ENCODE measurements at places on chromosomes 11 and 22.

- DNase-seq, result no peak
Measured at GRCh38 chr11:84316866-84317555, 1030.8 kb upstream of the CCDC90B start.

DNA sequence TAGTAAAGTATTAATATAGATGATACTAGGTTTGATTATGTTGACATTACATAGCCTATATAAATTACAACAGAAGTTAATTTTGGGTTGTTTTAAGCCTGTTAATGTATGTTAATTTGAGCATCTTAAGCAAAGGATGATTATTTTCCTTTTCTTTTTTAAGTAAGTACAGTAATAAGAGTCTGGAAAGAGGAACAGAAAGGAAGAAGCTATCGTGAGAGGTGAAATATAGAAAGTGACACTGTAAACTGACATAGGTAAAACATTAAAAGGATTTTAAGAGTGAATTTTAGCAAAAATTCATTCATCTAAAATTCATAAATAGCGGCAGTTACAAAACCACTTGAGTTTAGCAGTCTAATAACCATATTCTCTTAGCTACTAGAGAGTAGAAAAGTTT lies 45.5 kb downstream of the FAR1 start:
- no peak for DNase-seq

DNA sequence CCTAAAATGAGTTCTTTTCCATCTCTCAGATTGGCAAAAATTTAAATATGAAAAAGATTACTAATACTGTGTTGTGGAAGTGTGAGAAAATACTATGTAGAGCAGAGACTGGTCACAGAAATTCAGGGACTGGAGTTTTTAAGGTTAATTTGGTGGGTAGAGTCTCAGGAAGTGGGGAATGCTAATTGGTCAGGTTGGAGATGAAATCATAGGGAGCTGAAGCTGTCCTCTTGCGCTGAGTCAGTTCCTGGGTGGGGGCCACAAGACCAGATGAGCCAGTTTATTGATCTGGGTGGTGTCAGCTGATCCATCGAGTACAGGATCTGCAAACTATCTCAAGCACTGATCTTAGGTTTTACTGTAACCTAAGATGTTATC lies 29.4 kb upstream of the TMEM86A start:
- no peak for DNase-seq

DNA sequence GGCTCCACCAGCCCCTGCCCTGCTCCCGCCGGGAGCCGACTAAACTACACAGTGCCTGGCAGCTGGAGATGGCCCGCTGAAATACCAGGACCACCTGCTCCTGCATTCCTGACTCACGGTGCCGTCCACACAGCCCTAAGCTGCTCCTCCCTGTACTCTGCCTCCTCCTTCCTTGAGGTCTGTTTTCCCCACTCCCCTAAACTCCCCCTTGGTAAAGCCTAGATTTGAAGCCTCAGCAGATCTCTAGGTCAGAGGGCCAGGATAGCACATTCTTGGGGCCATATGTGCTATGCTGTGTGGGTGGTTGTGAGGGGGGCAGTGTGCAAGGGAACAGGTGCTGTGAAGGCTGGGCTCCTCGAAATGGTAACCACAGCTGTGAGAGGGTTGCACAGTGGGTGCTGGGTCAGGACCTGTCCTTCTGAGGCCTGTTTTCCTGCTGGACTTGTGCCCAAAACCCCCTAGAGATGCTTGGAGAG lies 9.7 kb downstream of the LRFN4 start:
- DNase-seq, result no peak

DNA sequence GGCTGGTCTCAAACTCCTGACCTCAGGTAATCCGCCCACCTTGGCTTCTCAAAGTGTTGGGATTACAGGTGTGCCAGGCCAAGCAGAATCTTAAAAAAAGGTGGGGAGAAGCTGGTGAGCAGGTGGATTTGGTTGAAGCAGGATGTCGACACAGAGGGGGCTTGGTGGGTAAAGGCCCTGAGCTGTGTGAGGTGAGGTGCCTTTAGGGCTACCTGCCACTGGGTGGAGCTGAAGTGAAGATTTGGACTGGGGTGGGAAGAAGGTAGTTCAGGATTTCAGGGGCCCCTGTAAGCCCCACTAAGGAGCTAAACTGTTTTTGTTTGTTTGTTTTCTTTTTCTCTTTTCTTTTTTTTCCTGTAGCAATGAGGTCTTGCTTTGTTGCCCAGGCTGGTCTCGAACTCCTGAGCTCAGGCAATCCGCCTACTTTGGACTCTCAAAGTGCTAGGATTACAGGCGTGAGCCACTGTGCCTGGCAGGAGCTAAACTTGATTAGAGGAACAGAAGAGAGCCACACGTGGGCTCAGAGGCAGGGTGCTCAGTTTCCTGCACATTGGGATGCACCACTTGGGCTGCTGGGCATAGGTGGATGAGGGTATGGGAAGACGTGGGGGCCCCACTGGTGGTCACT lies 6.0 kb downstream of the P2RX6 start:
- DNase-seq, result no peak

DNA sequence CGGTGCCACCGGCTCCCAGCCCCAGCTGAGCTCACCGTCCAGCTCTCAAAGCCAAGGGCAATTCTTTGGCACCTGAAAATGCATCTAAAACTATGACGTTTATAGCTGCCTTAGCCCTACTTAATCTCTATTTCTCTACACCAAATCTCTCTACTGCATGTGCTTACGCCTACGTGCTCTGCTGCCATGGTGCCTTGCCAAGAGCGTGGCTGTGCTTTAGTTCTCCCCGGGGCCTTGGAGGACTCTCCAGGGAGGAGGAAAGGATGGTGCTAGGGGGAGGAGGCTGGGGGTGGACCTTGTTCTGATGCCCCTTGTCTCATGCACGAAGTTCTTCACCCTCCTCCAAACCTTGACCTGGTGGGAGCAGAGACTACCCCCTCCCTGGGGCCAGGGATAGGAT lies 9.0 kb upstream of the BID start:
- no peak for DNase-seq

- no peak for DNase-seq
Measured at GRCh38 chr11:61688365-61689163, 8.4 kb downstream of the DAGLA start.

GRCh38 chr11:77136074-77136473 lies 8.0 kb downstream of the MYO7A start:
- no peak for DNase-seq

DNA sequence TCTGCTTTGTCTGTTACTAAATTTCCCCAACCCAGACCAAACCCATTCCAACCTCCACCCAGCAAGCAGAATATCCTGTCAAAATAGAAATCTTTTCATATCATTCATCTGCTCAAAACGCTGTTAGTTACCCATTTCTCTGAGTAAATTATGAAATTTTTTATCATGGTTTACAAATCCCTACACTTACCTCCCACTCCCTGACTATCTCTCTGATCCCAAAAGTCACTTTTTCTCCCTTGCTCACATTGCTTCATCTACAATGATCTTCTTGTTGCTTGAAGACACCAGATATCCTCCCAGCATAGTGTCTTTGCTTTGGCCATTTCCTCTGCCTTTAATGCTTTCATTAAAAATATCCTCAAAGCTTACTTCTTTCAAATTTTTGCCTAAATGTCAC lies 195.5 kb upstream of the CTSC start:
- no peak for DNase-seq

DNA sequence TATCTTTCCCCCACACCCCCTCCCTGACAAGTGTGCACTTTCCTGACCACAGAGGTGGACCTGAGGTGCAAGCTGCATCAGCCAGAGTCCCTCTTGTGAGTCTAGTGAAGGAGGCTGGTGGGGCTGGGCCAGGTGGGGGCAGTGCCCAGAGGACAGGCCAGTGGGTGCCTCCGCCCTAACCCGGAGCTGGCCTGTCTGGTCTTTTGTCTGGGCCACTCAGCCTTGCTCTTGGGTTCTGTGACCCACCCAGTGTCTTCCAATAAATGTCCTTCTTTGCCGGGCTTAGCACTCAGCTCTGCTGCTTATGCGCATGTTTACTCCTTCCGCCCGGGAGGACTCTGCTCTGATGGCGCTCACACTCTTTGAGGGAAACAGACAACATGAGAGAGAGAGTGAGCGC lies 526.2 kb downstream of the TBC1D22A start:
- DNase-seq, result no peak

- no peak for DNase-seq
Measured at GRCh38 chr11:40104941-40105550, 1354.4 kb downstream of the LRRC4C start.

DNA sequence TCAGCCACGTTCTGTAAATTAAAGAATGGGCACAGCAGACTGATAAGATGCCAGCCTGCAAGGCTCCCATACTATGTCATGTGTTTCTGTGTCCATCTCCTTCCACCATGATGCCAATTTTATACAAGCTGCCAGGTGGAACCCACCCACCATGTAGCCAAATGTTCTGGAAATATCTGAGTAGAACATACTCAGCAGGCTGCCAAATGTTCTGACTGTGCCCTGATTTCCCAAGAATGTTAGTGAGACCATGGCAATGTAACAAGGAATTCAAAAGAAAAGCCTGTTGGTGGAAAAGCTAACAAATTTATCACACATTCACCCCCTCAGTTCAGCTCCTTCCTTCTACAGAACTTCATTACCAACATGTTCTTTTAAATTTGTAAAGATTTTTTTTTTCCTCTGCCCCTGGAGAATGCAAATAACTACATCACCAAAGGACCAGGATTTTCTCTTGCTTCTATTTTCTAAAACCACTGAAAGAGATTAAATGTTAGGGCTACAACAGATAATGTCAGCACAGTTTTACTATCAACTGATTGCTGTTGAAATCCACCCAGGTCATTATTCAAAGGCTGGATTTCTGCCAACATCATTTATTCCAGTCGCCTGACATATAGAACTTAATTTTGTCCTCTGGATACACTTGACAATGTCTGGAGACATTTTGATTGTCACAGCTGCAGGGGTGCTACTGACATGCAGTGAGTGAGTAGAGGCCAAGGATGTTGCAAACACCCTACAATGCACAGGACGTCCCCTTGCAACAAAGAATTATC lies 3.1 kb downstream of the DMC1 start:
- no peak for DNase-seq

DNA sequence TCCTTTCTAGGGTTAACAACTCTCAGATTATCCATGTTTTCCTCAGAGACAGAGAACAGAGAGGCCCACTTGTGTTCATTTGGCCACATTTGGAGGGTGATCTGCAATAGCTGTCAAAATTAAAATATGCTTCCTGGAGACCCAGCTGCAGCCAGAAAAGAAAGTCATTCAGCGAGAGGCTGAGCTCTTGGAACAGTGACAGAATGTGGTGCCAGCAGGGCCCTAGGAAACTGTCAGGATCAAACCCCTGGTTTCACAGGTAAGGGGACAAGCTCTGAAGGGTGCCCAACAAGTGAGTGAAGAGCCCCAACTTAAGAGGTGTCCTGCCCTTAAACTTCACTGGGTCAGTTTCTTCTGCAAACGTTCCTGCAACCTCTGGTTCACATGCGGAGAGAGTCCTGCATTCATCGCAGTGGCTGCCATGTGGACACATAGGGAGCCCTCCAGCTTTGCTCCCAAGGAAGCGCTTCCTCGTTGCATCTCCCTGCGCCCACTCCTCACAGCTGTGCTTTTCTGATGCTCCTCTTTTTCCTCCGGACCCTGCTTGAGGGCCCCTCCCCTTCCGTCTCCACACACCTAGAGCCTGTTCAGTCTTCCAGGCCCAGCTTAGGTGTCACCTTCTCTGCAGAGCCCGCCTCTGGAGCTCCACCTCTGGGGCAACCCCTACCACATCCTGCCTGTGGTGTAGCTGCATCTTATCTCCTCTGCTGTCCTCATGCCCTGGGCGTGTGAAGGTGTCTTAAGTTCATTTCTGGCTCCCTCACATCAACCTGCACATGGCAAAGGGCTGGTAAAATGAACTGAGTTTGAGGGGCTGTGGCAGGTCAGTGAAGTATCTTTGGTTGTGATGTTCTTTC lies 3.9 kb downstream of the UCP3 start:
- peak; percentile 59 for DNase-seq

DNA sequence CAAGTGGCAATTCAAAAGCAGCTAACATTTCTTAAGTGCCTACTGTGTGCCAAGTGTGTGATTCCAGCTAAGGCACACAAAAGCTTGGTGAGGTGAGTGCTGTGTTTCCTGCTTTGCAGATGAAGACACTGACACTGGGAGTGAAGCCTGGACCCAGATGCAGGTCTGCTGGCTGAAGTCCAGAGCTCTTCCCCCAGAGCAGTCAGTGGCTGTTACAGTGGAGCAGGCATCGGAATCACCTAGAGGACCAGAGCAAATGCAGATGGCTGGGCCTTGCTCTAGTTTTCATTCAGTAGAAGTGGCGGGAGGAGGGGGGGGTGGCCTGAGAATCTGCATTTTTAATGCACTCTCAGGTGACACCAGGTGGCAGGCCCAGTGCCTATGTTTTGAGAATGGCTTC lies 342.3 kb downstream of the CADM1 start:
- no peak for DNase-seq

- no peak for DNase-seq
Measured at GRCh38 chr22:36831206-36831605, 14.4 kb upstream of the PVALB start.

GRCh38 chr22:46826438-46827135 lies 64.1 kb downstream of the TBC1D22A start:
- DNase-seq, result no peak

- DNase-seq, result no peak
Measured at GRCh38 chr11:95717314-95717713, 72.3 kb downstream of the FAM76B start.

DNA sequence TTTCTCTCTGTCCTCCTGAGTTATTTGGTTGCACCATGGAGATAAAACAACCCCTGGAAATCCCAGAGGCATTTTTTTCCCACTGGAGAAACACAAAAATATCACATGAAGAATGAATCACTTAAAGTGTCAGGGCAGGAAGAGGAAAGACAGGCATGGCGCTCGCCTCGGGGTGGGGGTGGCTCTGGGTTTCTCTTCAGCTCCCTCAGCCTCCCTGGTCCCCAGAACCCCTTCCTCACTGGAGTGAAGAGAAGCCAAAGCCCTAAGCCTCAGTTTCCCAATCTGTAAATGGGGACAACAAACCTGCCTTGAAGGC lies 938 bp downstream of the SHISAL1 start:
- no peak for DNase-seq

- DNase-seq, result no peak
Measured at GRCh38 chr11:88345949-88346348, 8.4 kb upstream of the CTSC start.

GRCh38 chr22:42825796-42826195 lies 31.3 kb downstream of the ARFGAP3 start:
- no peak for DNase-seq

GRCh38 chr11:104001561-104002056 lies 34.8 kb upstream of the DDI1 start:
- no peak for DNase-seq

DNA sequence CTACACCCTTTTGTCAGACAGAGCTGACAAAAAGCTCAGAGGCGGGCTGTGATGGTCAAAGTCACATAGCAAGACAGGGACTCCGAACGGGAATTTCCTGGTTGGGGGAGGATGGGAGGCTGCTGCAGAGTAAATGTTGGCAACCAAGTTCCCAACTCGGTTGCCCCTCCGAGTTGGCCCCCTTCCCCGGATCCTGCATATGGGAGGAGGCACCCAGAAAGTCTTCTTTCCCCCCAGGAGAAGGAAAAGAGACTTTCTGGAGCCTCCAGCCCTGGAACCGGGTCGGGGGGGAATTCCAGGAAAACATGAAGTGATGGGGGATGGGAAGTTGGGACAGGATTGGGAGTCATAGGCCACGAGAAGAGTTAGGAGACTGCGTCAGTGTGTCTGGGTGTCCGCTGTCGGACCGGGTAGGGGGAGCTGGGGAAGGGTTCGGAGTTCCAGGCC lies 614 bp downstream of the SELENOM start:
- no peak for DNase-seq

Measured in stimulated activated CD4-positive, alpha-beta T cell treated with anti-CD3 and anti-CD28 coated beads, Interleukin-2, amount 100 ng/mL, for 48 hours (primary cell).